ENCODE measurements at places on chromosomes 2 and 18.
A peak's percentile ranks its signal among the peaks of the same experiment; 100 is the strongest.

GRCh38 chr2:211391189-211391567 is 834.8 kb downstream of the CPS1 start:
- DNase-seq: no peak

DNA sequence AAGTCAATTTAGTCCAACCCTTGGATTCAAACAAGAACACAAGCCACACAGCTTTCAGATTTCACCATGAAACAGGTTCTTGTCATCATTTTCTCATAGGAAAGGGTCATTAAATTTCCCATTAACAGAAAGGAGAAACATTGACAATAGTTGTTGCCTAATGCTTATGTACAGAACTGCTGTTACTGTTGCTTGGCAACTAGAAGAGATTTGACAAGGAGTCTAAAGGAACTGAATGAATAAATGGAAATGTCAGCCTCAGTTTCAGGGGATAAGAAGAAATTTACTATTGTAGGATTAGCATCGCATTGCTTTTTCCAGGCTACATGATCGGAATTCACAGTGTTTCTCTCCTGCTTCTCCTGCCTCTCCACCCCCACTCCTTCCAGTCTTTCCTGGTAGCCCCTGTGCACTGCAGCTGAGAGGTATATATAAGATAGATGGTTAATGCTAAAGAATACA is 90.3 kb downstream of the SPATS2L start:
- DNase-seq: no peak

DNA sequence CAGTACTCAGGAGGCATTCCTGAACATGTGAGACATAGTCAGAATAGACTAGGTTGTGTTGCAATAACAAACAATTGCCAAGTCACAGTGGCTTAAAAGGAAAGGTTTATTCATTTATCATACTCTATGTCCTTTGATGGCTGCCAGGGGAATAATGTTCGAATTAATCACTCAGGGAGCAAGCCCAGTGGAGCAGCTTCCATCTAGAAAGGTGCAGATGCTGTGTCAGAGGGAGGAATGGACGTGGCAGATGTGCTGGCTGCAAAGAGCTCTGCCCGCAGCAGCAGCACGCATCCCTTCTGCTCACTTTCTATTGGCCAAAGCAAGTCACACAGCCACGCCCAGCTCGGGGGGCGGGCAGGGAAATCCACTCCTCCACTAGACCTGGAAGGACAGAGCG is 105.9 kb upstream of the AQP4 start:
- DNase-seq: no peak

GRCh38 chr18:35077937-35078336 is 36.7 kb downstream of the MAPRE2 start:
- no peak for DNase-seq

- DNase-seq: no peak
Measured at GRCh38 chr2:176818617-176819016, 394.0 kb upstream of the HNRNPA3 start.

- no peak for DNase-seq
Measured at GRCh38 chr18:49381267-49381845, 79.1 kb downstream of the DYM start.

DNA sequence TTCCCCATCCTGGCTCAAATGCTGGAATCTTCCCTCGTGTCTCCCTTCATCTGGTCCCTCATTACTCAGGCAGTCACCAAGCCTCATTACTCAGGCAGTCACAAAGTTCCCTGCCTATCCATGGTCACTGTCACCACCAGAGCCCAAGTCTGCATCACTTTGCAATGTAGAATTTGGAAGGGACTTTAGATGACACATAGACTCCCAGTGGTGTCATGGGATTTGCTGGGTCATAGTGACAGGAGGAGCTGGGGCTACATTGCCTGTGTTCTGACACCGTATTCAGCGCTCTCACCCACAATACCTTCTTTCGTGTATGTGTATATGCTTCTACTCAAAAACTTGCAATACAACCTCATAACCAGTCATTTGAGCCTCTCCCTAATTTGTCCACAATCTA is 2.1 kb upstream of the EMILIN1 start:
- no peak for DNase-seq

DNA sequence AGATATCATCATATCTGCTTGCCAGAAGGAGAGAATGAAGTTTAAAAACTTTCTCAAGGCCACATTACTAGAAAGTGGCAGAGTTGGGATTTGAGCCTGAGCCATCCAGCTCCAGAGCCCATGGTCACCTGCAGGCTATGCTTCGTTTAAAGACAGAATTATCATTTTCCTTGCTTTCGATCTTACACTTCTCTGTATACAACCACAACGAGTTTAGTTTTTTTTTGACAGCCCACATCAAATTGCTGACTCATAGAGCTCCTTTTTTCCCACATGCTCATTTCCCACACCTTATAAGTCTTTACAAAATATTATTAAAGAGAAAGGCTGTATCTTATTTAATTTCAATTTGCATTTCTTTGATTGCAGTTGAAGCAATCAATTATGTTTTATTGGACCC is 6.5 kb downstream of the PLEK start:
- peak; percentile 46 for DNase-seq

- DNase-seq: no peak
Measured at GRCh38 chr18:11366410-11366809, 217.0 kb upstream of the PIEZO2 start.

DNA sequence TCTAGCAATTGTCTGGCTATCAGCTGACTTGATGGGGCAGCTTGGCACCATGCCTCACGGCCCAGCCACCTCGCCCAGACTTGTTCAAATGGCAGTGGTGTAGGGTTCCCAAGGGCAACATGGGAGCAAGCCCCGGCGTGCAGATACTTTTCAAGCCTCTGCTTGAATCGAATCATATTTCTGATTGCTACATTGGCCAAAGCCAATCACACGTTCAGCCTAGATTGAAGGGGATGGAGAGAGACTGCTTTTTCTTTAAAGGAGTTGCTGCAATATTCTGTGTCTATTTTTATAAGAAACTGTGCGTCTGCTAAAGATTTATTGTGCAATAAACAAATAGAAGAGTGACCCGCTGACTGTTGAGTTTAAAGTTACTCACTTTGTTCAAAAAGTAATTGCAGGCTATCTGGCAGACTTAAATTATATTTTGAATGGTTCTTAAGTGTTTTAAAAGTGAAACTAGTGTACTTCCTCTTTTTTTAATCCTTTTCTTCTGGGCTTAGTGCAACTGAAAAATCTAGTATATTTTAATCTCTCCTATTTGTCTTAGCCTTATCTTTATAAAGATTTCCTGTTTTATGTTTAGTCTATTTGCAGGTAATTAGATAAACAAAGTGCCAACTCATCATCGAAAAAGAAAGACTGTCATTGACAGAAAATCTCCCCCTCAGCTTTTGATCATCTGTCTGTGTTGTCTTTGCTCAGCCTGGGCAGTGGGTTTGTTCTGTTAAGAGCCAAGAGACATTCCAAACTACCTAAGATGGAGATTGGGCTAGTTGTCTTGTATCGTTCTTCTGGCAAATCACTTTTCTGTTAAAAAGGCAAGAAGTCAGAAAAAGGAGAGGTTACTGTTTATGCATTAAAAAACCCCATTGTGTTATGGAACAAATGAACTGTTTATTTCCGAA is 156.1 kb downstream of the TPGS2 start:
- no peak for DNase-seq

- DNase-seq: no peak
Measured at GRCh38 chr2:148350199-148350598, 294.4 kb upstream of the EPC2 start.

DNA sequence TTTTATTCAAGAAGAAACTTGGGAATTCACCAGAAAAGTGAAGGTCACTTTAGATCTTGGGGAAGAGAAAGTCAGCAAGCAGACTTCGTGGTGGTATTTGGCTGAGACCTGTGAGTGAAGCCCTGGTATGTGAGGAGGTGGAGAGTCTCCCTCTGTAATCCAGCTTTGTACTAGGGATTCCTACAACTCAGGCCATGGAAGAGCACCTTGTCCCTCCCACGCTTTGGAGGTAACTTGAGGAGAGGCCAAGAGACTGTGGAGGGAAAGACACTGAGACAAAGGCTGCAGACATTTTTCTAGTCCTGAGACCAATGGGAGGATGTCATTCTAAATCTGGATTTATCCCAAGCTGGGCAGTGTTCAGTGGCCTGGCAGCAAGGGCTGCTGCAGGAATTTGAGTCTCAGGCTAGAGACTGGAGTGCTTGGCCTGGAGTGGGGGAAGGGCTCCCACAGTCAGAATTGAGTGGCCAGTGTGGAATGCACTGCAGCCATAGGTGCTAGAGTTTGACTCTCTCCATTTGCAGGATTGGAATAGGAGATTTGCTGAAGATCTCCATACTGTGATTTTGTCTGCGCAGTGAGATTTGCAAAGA is 219.0 kb downstream of the ACTR3 start:
- DNase-seq: no peak

GRCh38 chr2:176149939-176150583 is 1.3 kb upstream of the HOXD4 start:
- no peak for DNase-seq

- DNase-seq: no peak
Measured at GRCh38 chr2:20916604-20917286, 93.8 kb upstream of the LDAH start.

GRCh38 chr2:156046900-156047299 is 285.6 kb downstream of the NR4A2 start:
- DNase-seq: no peak

DNA sequence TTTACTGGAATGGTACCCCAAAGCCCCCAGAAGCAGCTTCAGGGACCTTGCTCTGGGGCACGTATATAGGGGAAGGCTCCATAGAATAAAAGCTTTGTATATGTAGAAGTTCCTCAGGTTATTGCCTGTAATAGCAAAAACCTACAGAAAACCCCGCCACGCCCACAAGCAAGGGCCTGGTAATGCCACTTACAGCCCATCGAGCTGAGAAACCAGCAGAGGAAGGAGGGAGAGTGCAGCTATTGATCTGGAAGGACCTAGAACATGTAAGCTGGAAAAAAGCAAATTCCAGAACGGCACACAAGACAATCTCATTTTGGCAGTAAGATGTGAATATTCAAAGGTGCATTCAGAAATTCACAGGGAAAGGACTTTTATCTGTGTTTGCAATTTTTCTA is 15.8 kb downstream of the HS1BP3 start:
- DNase-seq: no peak

- no peak for DNase-seq
Measured at GRCh38 chr2:3449936-3450335, 69.4 kb downstream of the ADI1 start.

DNA sequence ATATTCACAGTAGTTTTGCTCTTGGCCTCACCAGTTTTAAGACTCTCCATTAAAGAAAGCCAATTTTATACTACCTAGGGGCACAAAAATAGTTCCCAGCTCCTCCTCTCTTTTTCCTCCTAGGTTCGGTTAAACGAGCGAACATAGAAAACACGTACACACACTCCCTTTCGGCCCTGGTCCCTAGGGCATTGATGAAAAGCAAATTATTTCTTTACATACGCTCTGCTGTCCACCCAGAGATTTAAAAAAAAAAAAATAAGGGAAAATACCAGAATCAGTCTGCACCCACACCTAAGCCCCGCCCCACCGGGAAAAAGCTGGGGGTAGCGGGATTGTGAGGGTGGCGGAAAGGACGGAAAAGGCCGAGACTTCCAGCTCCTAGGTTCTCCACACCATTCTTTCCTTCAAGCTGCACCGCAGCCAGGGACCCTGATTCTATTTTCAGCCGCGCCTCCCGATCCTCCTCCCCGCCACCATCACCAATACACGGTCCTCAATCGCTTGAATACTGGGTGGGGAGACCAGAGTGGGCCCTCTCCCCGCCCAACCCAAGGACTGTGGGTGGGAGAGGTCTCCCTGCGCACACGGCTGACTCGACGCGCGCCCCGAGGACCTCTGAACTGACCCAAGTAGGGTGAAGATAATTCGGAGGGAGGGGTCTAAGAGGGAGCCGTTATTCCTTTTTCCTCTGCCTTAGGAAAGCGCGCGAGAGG is 769 bp downstream of the ATF2 start:
- peak; percentile 27 for DNase-seq

GRCh38 chr2:191927319-191927867 is 80.5 kb upstream of the CAVIN2 start:
- DNase-seq: no peak

- peak; percentile 40 for DNase-seq
Measured at GRCh38 chr2:60806988-60807681, 51.1 kb downstream of the PAPOLG start.

DNA sequence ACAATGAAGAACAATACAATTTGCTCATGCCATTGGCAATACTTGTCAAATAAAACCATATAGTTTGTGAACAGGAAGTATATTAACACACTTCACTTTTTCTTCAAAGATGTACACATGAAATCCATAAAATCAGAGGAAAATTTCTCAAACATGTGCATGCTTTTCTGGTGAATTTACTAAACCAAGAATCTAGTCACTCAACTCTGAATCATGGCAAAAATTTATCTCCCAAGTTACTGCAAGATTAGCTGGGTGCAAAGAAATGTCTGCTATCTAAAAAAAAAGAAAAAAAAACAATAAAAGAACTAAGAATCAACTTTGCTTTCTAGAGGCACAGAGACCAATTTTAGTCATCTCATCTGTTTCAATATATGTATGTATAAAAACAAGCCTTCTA is 419.2 kb downstream of the NR4A2 start:
- DNase-seq: no peak

DNA sequence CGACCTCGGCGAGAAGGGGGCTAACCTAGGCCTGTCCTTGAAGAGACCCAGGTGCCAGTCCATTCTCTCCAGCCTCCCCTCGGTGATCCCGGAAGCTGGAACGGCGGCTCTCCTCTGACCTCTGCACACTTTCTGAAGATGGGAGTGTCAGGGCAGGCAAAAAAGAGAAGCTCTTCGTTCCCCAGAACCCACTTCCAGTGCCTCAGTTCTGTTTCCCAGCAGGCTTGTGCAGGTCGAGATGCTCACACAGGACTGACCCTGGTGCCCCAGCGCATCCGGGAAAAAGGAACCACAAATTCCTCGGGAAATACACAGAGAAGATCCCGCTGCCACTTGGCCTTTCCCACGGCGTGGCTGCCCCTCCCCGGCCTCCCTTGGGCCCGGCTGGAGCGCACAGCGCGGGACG is 681 bp upstream of the PTPN18 start:
- DNase-seq: no peak
